Stimulated activated memory B cell treated with anti-CD40 and anti-IgM and Interleukin-4, amounts not matched to agents 10 μg/mL and 1 μg/mL and 100 μg/mL, for 72 hours (primary cell): ENCODE measurements at places on chromosomes 12 and 14.

- ATAC-seq = no peak
These were observed 165.4 kb downstream of the PHETA1 start for GRCh38 chr12:111203446-111203845.

DNA sequence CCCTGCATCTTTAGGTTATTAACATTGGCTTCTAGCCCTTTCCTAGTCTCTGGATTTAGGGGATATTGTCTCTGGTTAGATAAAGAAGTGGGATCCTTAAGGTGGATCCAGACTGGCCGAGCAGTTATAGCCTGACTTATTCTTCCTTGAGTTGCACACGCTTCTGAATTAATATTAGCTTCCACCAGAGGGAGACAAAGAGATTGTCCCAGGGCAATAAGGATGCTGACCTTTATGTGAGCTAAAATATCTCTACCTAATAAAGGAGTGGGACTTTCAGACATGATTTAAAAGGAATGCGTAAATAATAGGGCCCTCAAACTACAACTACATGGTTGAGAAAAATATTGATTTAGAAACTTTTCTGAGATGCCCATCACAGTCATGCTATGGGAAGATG is 139.7 kb downstream of the SLCO1B3 start:
- ATAC-seq = no peak

GRCh38 chr14:34883954-34884353 is 8.8 kb upstream of the BAZ1A start:
- no peak for ATAC-seq

DNA sequence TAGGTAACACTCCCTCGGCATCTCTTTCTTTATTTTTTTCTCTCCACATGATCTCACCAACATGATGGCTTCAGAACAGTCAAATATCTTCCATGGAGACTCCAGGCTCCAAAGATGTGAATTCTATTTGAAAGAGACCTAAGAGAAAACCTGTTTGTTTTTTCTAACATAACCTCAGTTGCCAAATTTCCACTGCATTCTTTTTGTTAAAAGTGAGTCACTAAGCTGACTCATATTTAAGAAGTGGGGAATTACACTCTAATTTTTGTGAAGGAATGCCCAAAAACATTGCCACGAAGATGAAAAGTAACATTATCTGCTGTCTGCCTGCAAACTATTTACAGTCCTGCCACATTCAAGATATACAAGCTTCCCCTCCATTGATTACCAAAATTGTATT is 1337.6 kb downstream of the LRFN5 start:
- no peak for ATAC-seq

GRCh38 chr12:13144266-13144828 is 40.9 kb upstream of the GSG1 start:
- ATAC-seq = no peak

GRCh38 chr14:32669391-32669790 is 269.3 kb upstream of the NPAS3 start:
- ATAC-seq = no peak

DNA sequence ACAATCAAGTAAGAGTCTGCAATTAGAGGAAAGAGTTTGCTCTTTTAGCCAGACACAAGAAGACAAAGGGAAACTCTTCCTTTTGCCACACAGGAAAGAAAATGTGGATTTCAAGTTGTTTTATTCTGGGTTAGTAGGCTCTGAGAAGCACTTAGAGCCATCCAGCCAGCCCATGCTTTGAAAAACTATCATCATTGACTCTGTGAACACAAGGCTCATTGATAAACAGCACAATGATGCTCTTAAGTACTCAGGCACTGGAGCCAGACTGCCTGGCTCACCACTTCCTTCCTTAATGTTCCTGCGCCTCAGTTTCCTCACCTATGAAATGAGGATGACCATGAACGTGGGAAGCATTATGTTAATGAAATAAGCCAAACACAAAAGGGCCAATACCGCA is 150.2 kb upstream of the EEA1 start:
- no peak for ATAC-seq

DNA sequence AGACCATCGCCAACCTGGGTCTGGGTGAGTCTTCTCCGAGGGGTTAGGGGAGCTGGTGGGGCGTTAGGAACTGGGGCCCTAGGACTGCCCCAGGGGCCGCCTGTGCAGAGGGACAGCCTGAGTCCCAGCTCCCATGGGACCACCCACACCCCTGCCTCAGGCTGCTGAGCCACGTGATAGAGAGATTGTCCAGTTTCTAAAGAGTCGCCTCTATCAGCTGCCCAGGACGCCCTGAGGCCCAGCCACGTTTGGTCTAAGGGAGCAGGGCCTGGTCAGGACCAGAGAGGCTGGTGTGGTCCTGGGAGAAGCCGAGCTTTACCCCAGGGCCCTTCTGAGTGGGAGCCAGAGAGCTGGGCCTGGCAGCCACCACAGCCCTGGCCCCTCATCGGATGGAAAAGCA is 107.1 kb downstream of the LGMN start:
- no peak for ATAC-seq

- no peak for ATAC-seq
These were observed 310.1 kb downstream of the SYT1 start for GRCh38 chr12:79174626-79175025.

DNA sequence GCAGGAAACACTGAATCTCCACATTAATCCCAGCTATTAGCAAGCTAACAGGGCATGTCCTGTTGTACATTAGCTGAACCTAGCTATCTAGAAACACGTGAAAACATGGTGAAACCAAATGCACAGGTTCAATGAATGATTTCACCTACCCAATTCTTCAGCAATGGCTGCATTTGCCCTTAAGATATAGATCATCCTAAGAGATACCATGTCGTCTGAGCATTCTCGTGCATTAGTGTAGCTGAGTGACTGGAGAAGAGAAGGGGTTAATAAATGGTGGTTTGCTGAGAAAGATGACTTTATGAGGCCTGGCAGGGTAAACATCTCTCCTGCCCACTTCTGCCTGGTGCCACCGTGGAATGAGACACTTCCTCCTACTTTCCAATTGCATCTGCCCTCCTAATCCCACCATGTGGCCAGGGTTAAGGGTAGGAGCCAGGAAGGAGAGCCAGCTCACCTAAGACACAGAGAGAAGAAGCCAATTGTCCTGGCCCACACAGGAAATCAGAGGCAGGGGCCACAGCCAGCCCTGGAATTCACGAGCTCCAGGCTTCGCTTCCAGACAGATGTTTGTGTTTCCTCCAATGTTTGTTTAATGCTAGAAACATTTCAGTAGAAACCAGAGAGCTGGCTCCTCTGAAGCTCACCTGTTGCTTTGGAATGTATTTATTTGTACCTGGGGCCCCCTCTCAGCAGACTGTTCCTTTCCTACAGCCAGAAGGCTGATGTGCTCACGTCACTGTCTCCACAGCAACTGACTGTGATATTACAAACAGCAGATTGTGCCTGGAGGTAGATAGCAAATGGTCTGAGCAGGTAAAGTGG is 126.0 kb upstream of the PARP11 start:
- ATAC-seq = no peak

DNA sequence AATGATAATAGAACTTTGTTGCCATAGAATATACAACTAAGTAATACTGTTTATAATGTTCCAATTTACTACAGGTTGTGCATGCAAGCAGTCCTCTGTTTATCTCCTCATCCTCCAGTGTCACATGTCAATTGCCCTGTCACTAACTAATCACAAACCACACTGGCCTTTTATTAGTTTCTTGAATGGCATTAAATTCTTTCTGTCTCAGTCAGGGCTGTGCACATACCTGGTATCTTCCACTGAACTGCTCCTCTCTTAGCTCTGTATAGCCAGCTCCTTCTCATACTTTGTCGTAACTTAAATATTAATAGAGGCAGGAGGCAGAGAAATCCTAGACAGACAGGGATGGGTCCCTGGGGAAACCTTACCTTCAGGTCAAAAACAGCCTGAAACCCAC is 24.0 kb downstream of the GABARAPL1 start:
- ATAC-seq = no peak

DNA sequence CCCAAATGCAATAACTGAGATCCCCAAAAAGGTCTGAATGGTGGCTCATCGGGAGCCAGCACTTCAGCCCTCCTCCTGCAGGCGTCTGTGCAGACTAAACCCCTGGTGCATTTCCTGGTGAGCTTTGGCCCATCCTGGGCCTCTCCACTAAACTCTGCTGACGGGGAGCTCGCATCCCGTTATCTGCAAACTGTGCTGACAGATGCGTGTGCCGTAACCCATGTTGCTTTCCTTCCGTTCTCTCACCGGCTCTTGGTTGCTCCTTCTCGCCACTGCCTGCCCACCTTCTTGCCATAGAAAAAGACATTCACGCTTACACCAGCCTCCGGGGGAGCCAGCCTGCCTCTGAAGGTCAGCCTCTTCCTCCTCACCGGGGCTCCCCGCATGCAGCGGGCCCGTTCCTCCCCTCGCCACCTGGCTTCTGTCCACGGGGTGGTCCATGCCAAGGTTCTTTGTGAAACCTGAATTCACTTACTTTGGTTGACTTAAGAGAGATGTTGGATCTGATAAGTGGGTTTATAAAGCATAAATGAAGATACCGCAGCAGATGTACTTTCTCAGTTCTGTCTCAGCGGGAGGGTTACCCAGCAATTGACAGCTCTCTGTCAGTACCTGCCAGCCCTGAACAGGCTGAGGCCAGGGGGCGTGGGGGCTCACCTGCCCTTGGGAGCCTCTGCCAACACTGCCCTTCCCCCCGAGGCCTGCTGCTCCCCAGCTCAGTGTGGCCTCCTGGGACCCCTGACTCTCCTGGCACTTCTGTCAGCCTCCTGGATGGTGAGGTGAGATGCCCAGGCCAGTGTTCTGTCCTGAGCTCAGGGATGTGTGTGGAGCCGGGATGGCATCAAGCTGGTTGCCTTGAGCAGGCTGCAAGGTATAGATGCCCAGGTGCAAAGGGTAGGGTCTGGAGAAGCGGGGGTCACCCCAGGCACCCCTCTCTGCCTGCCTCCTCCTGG is 14.2 kb downstream of the ZFYVE21 start:
- ATAC-seq = no peak

DNA sequence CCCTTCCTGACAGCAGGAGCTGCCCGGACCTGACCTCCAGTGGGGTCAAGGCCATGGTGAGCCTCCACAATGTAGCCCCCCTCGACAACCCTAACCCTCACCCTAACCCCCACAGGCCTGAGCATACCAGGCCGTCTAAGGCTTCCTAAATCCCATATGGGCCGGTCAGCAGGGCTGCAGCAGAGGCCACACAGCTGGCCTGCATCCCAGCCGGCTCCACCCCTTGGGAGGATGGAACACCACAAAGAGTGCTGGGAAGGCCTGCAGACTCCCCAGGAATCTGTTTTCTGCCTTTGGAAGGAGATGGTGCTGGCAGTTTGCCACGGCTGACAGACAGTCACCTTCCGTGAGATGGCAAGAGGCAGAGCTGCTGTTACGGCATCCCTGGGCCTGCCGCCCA is 2.8 kb downstream of the TMEM179 start:
- ATAC-seq = no peak

DNA sequence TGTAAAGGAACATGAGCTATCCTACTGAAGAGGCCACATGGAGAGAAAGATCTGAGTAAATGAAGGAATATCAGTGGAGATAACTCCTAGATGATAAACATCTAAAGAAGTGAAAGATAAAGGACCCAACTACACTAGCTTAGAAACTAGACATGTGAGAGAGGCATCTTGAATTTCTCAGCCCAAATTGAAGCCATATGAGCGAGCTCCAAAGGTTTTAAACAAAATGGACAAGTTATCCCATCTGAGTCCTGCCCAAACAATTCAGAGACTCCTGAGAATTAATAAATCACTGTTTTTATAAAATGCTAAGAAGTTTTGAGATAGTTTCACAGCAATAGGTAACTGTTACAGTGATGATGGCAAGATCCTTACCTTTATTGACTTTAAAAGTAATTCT is 438.9 kb downstream of the NAV3 start:
- no peak for ATAC-seq

DNA sequence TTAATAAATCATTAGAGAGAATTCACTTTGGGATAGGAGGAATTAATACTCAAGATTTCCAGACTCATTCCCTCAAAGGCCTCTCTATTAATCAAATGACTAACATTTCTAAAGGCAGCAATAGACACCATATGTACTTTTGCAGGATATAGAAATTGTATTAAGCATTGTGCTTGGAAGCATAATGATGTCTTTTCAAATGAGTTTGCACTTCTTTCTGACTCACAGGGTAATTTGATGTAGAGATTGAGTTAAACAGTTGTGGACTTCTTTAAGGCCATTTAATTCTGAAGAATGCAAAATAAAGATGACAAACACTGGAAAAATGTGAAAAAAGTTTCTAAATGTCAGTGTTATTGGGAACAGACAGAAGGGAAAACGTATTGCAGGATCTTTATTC is 63.4 kb upstream of the CSRP2 start:
- ATAC-seq = no peak

- no peak for ATAC-seq
These were observed 10.7 kb upstream of the GPR68 start for GRCh38 chr14:91255026-91255695.

DNA sequence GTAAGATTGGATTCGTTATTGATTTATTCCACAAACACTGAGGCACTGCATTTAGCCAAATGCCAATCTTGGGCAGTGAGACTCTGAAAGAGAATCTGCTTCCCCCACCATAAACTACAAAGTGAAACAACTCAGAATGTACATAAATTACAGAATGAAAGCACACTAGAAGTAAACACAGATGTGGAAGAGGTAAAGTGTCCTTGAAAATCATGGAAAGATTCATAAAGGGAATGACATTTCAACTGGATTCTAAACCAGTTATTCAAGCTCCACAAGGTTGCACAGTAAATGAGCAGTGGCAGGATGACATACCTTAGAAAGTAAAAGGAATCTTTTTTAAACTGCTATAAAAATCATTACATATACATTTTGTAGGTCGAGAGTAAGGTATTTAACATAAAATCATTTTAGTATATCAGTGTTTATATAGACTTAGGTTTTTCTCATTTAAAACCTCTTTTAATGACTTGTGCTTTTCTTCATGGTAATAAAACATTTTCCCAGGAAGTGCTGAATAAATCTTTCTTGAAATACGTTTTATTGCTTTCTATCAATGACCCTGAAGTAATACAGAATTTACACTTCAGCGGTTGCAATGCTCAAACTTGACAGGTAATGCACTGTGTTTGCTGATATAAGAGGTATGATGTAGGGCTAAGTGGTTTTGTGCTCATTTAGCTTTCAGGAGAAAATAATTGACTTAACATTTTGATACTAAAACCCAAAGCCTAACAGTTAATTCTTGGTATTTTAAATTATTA is 270.6 kb downstream of the NAV3 start:
- no peak for ATAC-seq

GRCh38 chr12:130331146-130331545 is 6.5 kb upstream of the PIWIL1 start:
- ATAC-seq = no peak

GRCh38 chr14:66746316-66747006 is 238.5 kb downstream of the GPHN start:
- ATAC-seq = no peak

- ATAC-seq = no peak
These were observed 29.0 kb downstream of the CCDC60 start for GRCh38 chr12:119363490-119363889.

- no peak for ATAC-seq
These were observed 108.0 kb downstream of the LIN7A start for GRCh38 chr12:80829767-80830166.

- ATAC-seq = no peak
These were observed 9.6 kb downstream of the CRADD start for GRCh38 chr12:93686572-93687356.

- no peak for ATAC-seq
These were observed 16.2 kb upstream of the VSX2 start for GRCh38 chr14:74223016-74223415.
